ENCODE measurements at places on chromosomes 1 and 21.
A peak's percentile ranks its signal among the peaks of the same experiment; 100 is the strongest.

- peak; percentile 76 for DNase-seq
Observed at GRCh38 chr1:222617367-222617951, 438 bp upstream of the MIA3 start.

DNA sequence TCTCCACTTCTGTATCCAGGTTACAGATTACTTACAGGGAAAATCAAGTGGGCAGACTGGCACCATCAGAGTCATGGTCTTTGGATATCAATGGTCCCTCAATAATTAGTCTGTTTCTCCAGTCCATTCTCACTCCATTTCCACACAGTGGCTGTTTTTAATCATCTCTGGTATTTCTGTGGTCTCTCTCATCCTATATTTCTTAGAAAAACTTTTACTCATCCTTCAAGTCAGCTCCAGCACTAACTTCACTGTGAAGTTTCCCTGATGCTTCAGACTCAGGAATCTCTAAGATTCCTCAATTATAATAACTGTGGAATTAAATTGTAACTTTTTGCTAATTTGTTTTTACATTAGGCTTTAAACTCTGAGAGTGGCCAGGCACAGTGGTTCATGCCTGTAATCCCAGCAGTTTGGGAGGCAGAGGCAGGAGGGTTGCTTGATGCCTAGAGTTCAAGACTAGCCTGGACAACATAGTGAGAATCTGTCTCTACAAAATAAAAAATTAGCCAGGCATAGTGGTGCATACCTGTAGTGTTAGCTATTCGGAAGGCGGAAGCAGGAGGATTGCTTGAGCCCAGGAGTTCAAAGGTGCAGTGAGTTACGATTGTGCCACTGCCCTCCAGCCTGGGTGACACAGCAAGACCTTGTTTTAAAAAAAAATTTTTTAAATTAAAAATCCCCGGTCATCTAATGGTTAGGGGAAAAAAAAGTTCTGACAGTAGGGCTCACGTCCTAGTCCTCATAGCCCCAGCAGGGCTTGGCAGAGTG is 10.6 kb downstream of the CD160 start:
- no peak for DNase-seq

DNA sequence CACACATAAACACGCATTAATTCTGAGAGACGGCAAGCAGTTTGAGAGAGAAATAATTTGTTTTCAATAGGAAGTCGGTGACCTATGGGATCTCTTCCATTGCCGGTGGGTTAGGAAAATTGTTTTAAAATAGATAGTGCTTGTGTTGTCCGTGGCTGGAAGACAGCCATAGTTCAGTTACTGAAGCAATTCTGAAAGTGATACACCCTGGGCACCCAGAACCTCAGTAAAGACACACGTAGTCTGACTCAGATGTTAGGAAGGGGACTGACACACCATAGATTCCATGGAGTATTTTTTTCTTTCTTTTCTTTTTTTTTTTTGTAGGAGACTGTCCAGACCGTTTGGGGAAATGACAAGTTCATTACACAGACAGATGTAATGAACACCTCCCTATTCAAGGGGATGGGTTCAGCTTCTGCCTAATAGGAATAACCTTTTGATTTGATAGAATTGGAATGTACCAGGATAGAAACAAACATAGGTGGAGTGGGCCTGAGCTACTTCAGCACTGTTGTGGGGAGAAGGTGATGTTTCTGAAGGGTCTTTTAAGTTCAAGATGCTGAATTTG is 1.6 kb downstream of the C1orf21 start:
- no peak for DNase-seq

- DNase-seq: no peak
Observed at GRCh38 chr1:209790286-209791193, 6.2 kb upstream of the C1orf74 start.

DNA sequence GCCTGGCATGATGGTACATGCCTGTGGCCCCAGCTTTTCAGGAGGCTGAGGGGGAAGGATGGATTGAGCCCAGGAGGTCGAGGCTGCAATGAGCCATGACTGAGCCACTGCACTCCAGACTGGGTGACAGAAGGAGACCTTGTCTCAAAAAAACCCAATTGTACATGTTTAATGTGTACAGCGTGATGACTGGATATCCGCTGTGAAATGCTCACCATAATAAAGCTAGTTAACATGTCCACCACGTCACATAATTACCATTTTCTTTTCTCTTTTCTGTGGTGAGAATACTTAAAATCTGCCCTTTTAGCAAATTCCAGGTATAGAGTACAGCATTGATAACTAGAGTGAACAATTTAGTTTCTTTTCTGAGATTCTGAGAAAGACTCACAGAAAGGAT is 24.0 kb downstream of the TMPRSS2 start:
- no peak for DNase-seq

GRCh38 chr1:29284286-29284960 is 48.1 kb downstream of the PTPRU start:
- DNase-seq: no peak

- no peak for DNase-seq
Observed at GRCh38 chr1:21899987-21900386, 37.1 kb downstream of the HSPG2 start.

- DNase-seq: no peak
Observed at GRCh38 chr21:24225431-24225830, 1381.8 kb downstream of the MRPL39 start.

DNA sequence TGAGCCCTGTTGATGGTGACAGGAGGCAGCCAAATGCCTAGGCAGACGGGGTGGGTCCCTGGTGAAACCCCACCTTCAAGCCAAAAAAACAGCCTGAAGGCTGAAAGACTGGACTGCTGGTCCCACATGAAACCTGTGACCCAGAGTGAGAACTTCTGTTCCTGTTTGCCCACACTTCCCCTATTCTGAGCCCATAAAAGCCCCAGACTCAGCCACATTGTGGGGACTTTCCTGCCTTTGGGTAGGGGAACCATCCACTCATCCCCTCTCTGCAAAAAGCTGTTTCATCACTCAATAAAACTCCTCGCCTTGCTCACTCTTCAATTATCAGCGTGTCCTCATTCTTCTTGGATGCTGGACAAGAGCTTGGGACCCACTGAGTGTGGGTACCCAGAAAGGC is 25.2 kb downstream of the HTR6 start:
- DNase-seq: no peak

GRCh38 chr1:229048896-229049295 is 222.0 kb upstream of the RAB4A start:
- DNase-seq: no peak

GRCh38 chr1:111275079-111275478 is 15.6 kb upstream of the CHIA start:
- peak; percentile 8 for DNase-seq

- no peak for DNase-seq
Observed at GRCh38 chr21:16037421-16037955, 307.7 kb downstream of the USP25 start.

DNA sequence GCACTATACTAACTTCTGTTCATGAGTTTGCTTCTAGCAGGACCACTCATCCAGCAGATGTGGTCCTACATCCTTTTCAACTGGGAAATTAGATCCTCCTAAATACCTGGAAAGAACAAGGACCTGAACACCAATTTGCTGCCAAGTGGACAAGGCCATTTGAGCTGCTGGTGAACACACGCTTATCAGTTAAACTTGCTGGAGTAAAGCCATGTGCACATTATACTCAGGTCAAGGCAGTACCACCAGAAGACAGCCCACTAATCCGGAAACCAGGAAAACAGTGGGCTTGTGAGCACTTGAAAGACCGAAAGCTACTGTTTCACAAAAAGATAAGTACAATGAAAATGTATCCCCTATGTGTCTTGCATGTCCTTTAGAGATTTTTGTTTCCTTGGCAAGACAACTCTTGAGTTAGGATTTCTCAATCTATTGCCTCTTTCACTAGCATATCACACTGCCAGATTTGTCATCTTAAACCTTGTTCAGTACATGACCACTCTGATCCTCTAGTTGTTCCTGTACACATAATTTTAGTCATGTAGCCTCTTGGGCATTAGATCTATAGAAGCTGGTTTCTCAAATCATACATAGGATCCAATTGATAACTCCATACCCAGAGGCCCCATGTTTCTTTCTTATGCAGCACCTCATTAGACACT is 4.5 kb upstream of the REN start:
- no peak for DNase-seq

DNA sequence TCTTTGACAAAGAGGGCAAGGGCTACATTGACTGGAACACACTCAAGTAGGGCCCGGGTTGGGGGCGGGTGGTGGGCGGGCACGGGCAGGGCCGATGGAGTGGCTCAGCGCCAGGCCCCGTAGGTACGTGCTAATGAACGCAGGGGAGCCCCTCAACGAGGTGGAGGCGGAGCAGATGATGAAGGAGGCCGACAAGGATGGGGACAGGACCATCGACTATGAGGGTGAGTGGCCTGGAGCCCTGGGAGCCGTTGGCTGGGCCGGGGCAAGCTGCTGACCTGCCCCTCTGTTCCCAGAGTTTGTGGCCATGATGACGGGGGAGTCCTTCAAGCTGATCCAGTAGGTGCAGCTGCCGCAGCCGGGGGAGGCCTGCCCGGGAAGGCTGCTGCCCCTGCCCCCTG is 1.8 kb downstream of the CALML6 start:
- no peak for DNase-seq

GRCh38 chr1:24186993-24187790 is at the start of gene IFNLR1:
TSS of gene IFNLR1 (minus strand) at chr1:24187289. CDS start at chr1:24187248, 41 bp downstream.
- DNase-seq: peak; percentile 53

DNA sequence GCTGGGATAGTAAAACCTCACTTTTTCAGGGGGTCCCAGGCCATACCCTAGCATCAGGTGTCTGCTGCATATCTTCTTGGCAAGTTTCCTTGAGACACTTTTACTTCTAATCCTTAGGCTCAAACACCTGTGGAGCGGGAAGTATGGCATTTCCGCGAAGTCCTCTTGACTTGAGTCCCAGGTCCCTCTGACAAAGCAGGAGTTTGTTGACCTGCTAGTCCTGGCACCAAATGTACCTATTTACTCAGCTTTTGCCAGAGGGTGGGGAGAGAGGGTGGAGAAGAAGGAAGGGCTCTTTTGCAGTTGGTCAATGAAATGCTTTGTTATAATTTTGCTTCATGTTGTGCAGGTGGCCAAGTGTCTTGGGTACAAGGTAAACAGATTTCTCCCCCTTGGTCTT is 59.7 kb downstream of the CLIC6 start:
- DNase-seq: no peak

GRCh38 chr1:153261281-153262069 is 2.0 kb downstream of the LORICRIN start:
- DNase-seq: peak; percentile 17

- no peak for DNase-seq
Observed at GRCh38 chr1:209883341-209883971, 54.6 kb upstream of the SYT14 start.

- no peak for DNase-seq
Observed at GRCh38 chr21:36946949-36947356, 19.5 kb downstream of the HLCS start.

DNA sequence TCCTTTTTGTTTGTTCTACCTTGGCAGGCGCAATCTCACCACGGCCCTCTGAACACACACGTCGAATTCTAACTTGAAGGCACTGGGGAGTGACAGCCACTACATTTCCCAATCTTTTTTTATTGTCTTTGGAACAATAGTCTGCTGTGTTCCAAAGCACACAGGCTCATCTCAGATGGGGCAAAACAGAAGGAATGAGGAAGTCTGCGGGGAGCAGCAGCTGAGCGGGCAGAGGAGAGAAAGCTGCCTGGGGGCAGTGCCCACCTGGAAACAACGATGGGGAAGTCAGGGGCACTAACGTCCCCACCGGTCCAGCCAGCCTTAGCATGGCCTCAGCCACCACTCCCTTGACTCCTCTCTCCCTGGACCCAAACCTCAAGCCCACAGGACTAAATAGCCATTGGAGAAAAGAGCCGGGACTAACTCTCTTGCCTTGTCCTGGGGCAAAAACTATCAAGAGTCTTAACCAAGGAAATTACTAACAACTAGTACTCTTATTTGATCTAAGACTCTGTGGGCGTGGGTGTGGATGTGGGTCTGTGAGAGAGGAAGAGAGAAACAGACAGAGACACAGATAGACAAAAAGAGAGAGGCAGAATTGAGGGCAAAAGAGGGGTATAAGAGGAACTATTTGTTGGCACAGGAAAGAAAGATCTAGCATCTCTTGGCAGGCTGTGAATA is 34.2 kb downstream of the SYF2 start:
- no peak for DNase-seq

- no peak for DNase-seq
Observed at GRCh38 chr1:31505911-31506497, 70.3 kb upstream of the TINAGL1 start.

- no peak for DNase-seq
Observed at GRCh38 chr1:21239221-21239620, 51.0 kb downstream of the ECE1 start.

GRCh38 chr1:41580021-41580420 is 95.5 kb upstream of the EDN2 start:
- no peak for DNase-seq

GRCh38 chr21:28712411-28712810 is 280.3 kb downstream of the LTN1 start:
- no peak for DNase-seq

DNA sequence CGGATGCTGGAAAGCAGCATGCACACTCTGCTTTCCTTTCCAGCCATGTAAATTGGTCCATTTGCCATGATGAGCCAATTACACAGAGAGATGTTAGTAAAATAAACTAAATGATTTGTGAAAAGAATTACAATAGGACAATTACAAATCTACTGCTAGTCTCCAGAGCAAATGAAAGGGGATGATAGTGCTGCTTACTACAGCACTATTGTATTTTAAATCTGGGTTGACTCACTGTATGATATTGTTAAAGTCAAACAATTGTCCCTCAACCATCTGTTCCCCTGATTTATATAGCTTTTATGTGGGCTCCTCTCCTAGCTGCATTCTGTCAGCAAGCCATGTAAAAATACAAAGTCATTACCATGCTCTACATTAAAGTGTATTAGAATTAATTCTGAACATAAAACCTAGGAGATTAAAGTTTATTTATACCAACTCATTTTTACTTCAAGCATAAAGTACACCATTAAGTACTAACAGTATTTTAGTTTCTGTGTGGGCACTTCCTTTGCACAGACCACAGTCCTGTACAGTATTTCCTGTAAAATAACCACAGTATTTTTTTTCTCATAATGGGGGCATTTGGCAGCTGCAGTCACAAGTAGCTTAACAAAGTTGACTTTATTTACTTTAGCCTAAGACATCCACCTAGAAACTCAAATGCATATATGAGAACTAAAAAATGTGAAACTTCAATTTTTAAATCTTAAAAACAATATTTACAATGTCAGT is 135.8 kb downstream of the VAV3 start:
- DNase-seq: no peak

- DNase-seq: no peak
Observed at GRCh38 chr1:37656881-37657280, 22.2 kb upstream of the RSPO1 start.

- DNase-seq: no peak
Observed at GRCh38 chr1:156009404-156009803, 11.3 kb downstream of the SSR2 start.
